ENCODE measurements at places on chromosomes 2 and 18.

GRCh38 chr2:239495791-239496233 lies 95.0 kb upstream of the HDAC4 start:
- no peak for DNase-seq

DNA sequence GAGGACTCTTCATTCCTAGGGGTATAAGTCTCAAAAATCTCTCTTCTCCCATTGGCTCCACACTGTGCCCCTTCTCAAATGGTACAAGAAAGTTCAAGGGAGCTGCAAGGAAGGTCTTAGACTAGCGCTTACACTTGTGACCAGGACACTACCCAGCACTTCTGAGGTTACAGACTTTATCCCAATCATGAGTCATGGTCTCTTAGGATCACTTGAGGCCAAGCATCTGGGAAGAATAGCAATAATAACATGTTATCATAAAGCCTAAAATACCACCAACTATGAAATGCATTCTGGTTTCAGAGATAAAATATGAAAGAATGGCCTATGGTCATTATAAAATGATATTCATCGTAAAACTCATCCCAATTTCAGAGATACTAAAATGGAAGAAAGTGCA lies 309.9 kb upstream of the PKDCC start:
- no peak for DNase-seq

DNA sequence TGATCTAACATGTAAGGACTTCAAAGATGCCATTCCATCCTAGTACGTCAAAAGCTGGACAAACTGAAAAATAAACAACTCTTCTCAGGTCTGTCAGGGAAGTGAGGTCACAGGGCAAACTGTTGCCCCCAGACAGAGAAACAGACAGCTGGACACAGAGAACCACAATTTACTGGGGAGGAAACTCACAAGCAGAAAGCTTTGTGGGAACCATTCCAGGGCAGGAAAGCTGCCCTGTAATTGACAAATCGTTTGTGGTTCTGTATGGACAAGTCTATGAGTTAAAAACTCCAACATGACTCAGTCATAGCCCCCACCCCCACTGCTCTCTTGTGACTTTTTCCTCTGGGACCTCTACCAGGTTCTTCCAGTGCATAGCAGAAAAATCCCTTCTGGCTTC lies 28.4 kb downstream of the MCEE start:
- DNase-seq, result peak; percentile 54

GRCh38 chr18:22872900-22873537 lies 60.1 kb upstream of the RBBP8 start:
- DNase-seq, result no peak

- no peak for DNase-seq
These were observed 32.2 kb upstream of the SPRED2 start for GRCh38 chr2:65464604-65465003.

- peak; percentile 97 for DNase-seq
These were observed 88.7 kb downstream of the MYO1B start for GRCh38 chr2:191333911-191334357.

- no peak for DNase-seq
These were observed 56.4 kb upstream of the LRRC30 start for GRCh38 chr18:7174344-7175095.

DNA sequence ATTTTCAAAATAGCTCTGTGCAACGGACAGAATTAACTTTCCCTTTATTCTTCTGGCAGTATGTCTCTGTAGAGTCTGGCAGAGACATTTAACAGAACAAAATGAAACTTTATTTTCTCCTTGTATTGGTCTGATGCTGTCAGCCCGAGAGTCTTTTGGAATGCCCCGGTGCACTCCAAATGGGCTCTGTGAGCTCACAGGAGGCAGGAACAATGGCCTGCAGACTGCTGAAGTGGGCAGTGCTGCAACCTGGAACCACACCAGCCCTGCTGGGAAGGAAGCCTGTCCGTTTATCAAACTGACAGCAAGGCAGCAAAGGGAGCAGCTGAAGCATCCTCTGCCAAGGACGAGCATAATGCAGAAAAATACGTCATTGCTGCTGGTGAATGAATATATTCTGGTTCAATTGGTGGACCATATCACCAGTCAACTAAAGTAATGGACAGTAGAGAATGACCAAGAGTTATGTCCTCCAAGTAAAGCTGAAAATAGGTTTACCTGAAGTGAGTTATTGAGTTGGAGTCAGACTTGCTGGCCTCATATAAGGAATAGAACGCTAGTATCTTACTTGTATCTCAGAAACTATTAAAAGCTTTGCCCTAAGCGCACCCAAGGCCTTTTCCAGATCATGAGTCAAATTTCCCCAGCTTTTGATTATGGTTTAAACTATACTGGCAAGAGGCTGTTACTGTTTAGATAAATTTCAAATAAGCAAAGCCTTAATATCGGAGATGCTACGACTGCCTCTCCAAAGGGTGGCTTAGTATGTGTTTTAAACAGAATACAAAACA lies 207.6 kb upstream of the TANK start:
- DNase-seq, result no peak

DNA sequence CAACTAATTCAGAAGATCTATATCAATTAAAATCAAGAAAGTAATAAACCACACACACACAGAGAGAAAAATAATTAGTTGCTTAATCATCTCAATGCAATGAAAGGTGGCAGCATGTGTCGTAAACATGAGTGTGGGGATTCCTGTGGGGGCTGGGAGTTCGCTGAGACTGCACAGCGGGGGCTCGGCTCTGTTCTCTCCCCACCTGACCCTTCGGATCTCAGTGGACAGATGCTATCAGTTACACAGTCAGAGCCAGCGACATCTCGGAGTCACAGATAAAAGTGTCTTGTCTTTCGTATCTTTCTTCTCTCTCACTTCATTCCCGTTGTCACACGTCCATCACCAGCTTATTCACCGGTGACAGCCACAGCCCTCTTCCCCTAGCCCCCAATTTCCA lies 37.1 kb downstream of the COLEC12 start:
- no peak for DNase-seq
